ENCODE measurements at places on chromosomes 1 and 21.

DNA sequence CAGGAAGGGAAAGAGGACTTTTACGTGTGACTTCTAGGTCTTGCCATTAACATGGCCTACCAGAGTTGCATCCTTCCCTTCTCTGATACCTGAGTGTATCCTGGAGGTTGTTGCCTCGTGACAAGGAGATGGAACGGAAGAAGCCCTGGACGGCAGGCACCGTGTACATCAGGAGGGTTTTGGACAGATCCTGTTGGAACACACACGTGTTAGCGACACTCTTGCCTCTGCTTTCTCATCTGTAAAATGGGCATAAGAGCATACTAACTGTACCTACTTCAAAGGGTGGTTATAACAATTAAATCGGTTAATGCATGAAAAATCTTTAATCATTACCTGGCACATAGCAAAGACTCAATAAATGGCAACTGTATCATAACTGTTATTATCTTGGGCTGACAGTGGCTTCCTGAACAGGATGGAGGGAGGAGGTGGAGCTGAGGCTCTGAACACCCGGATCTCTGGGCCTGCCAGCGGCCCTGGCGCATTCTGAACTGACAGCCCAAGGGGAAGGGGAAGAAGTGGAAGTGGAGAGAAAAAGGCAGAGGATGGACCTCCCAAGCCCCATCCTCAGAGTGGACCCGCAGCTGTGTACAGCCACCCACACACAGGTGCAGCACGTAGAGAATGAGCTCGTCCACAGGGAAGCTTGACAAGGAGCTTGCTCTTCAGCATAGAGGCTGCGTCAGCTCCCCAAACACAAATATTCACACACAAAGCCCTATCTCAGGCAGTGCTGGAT lies 30.2 kb upstream of the EXOSC10 start:
- DNase-seq: no peak

DNA sequence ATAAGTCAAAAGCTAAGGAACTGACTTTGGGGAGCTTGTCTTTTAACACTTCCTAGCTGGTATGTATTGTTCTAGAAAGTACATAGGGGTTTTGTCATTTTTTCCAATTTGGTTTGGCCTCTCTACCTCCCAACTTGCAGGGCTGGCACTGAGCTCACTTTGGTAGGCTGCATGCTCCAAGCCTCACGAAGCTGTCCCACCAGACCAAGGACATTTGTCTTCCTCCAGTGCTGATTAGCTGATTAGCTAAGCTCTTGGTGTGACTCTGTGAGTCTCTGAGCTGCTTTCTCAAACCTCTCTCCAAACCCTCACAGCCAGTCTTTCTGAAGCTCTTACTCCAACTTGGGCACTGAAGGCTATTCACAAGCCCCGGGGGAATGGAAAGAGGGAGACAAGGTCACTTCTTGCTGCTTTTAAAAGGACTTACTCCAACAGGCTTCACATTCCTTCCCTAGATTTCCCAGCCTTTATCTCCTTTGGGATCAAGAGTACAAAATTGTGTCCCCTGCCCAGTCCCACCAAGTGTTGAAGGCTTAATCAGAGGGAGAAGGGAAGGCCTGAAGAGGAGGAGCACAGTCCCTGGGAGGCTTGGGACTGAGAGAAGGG lies 893 bp upstream of the CFAP45 start:
- DNase-seq: no peak

GRCh38 chr1:25874209-25874608 lies 1.3 kb downstream of the PAQR7 start:
- no peak for DNase-seq

GRCh38 chr1:81379430-81379829 lies 421.3 kb upstream of the ADGRL2 start:
- DNase-seq: no peak

- no peak for DNase-seq
Observed at GRCh38 chr21:44046734-44047133, 34.6 kb downstream of the TRAPPC10 start.

GRCh38 chr21:29938776-29939103 lies 1.1 kb downstream of the GRIK1 start:
- DNase-seq: no peak

DNA sequence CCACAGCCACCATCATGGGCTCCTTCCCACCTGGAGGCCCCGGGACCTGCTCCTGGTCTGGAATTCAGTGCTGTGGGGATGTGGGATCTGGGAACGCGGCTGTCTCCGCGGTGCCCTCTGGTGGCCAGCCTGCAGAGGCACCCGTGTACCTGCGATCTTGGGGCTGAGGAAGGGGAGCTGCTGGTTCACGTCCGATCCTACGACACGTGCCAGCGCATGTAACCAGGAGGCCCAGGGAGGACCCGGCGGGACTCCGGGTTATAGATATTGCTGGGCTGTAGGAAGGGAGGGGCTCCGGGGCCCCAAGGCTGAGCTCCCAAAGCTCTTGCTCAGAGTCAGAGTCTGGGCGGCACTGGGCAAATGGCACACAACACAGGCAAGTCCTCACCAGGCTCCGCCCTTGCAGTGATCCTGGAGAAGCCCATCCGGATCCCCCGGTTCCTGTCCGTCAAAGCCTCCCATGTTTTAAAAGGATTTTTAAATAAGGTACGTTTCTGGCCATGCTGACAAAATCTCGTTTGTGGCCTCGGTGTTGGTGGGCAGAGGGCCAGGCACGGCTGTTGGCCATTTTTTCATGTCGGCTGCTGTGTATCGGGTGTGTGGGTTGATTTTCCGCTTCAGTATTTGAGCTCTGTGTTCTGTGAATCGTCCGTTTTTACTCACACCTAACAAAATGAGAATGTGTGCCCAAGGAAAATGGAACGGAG lies 20.1 kb downstream of the FAAP20 start:
- peak; percentile 46 for DNase-seq

DNA sequence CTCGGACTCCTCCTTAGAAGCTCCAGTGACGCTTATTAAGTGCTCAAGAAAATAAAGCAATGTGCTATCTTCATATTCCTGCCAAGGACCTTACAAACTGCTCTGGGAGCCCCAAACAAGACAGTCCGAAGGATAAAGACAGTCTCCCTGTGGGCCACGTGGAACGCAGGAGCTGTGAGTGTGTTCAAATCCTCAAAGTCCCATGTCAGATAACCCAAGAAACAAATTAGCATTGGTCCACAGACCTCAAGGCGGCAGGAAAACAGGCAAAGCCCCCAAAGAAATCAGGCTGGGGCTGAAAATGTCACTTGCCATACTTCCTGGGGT lies 3.0 kb upstream of the NAV1 start:
- DNase-seq: no peak

DNA sequence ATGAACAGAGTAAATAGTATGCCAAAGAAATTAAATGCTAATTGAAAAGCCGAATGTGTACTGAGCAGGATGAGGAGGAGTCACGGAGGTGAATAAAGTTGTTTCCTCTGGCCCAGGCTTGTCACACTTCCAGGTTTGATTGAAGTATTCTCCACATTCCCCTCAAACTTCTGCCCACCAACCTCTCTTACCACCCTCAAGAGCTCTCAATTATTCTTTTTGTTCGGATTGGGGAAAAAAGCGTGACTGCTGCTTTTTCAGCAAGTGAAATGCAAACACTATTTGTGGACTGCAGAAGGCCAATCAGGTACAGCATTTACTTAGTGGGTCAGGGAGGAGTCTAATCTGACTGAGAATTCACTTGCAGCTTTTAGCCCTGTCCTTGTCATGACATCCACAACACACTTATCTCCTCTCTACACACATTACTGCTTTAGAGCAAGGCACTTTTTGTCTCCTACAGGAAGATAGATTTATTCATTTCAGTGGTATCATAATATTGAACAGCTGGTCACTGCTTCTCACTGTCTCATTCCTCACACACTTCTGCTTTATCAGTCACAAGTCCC lies 375.6 kb upstream of the PRMT6 start:
- DNase-seq: no peak

- no peak for DNase-seq
Observed at GRCh38 chr1:199759268-199759730, 268.2 kb upstream of the NR5A2 start.

GRCh38 chr1:80403471-80403893 lies 1397.0 kb upstream of the ADGRL4 start:
- no peak for DNase-seq

- no peak for DNase-seq
Observed at GRCh38 chr1:238778113-238778512, 608.3 kb upstream of the CHRM3 start.

GRCh38 chr1:15186846-15187151 lies 33.3 kb downstream of the TMEM51 start:
- DNase-seq: no peak

- no peak for DNase-seq
Observed at GRCh38 chr1:26283279-26283853, 3.5 kb downstream of the SH3BGRL3 start.

DNA sequence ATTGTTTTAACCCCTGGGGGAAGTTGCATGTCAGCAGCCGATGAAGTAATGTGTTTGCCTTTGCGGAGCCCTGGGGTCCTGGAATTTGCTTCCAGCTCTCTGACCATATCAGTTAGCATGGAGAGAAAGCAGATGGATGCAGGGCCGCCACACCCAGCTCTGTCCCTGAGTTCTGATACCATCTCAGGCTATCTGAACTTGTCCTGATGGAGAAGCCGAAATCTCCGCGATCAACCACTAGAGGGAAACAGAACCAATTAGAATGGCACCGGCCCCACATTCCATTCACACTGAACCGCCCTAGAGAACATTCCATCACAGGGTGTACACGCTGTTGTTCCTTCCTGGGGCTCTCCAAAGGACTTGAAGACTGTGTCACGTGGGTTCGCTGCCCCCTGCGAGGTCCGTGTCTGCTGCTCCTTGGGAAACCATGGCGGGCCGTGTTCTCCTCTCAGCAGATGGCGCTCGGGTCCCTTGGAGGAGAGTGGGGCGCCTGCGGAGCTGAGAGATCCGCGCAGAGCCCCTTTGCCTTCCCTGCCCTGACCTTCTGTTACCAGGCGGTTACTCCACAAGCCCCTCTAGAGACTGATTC lies 75.4 kb downstream of the ABCA4 start:
- peak; percentile 59 for DNase-seq

DNA sequence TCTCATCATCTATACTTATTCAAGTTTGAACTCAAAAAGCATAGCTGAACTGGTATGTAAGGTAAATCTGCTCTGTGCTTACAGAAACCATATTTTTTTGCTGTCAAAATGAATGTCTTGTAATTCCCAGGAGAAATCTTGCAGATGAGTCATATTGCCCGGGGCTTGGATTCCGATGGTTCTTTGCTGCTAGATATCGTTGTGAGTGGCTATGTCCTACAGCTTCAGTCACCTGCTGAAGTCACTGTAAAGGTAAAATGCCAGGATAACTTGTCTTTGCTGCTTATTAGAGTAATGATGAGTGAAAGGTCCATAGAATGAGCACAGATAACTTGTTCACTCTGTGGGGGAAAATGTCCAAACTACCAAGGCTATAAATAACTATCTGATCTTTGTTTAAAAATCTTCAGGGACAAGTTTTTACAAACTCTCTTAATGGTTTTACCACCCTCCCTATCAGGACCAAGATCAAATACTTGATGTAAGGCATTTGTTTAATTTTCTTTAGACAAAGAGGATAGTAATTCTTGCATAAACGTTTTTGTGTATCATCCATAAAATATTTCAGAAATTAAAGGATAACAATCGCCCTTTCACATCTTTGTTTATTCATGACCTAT lies 222.3 kb downstream of the TPR start:
- DNase-seq: no peak
